ENCODE measurements at places on chromosomes 5 and 9.

- DNase-seq: peak; percentile 17
Observed at GRCh38 chr5:128826275-128826674, 139.0 kb upstream of the SLC27A6 start.

DNA sequence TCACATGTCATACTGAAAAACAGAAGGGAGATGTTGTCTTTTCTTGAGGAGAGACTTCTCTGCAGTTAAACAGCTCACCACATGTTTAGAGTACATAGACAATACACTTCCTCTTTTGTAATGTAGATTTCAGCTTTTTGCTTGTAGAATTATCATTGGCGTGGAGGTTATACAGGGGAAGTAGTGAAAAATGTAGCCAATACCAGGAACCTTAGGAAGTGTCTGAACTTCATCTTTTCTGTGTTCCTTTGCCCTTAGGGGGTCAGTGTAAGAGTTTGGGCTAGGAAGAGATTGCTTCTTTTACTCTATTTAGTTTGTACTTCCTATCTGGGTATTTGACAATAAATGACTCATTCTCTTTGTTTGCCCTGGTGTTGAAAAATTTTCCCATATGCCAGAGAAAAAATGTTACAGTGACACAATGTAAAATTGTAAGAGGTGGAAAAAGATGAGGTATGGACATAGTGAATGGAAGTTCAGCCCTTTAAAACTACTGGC is 21.0 kb upstream of the CDKN2B start:
- peak; percentile 92 for DNase-seq

DNA sequence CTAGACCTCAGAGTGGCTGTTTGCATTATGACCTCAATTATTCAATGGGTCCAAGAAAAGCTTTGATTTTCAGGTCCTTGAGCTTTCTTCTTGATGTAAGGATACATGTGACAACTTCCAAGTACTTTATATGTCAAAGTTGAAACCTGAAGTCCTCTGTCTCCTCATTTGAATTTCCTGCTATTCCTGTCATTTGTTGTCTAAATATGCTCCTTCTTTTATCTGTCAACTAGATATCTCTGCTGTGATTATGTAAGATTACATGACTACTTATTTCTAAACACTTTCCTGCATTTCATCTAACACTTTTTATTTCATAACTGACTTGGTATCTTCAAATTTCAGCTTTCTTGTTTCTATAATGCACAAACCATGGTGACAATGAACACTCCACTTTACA is 670.0 kb upstream of the FAM174A start:
- no peak for DNase-seq

- DNase-seq: no peak
Observed at GRCh38 chr5:126137891-126138280, 285.3 kb upstream of the GRAMD2B start.

DNA sequence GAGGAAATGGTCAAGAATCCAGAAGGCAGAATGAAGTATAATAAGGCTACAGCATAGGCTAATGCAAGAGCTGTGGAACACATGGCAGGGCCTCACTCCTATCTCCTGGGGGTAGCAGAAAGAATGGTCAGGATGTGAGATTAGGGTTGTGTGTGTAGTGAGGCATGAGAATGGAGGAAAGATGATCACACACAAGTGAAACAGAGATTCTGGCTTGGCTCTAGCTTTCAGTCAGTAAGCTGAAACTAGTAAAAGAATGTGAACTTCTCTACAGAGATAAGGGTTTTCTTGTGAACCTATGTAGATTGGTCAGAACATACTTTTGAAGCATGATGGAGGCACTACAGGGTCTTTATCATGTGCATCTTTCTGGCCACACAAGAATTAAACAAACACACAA is 298.8 kb downstream of the ASTN2 start:
- DNase-seq: no peak

DNA sequence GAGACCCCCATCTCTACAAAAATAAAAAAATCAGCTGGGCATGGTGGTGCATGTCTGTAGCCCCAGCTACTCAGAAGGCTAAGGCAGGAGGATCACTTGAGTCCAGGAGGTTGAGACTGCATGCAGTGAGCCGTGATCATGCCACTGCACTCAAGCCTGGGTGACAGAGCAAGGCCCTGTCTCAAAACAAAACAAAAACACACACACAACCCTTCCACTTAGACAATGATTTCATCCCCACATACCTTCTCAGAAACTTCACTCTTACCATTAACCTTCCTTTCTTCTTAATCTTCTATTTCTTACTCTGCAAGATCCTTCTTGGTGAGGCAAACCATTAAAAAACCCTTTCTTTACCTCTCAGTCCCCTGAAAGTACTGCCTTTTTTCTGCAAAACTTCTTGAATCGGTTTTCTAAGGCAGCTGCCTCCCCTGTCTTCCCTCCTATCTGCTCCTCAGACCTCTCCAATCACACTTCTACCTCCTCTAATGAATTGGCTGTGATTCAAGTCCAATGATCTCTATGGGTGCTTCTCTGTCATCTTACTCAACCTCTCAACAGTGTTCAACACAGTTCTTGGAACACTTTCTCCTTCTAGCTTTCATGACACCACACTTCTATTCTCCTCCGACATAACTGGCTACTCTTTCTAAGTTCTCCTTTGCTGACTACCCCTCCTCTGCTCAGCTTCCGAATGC is 47.3 kb downstream of the PFDN1 start:
- no peak for DNase-seq

- DNase-seq: no peak
Observed at GRCh38 chr5:144698484-144698883, 527.8 kb downstream of the KCTD16 start.

DNA sequence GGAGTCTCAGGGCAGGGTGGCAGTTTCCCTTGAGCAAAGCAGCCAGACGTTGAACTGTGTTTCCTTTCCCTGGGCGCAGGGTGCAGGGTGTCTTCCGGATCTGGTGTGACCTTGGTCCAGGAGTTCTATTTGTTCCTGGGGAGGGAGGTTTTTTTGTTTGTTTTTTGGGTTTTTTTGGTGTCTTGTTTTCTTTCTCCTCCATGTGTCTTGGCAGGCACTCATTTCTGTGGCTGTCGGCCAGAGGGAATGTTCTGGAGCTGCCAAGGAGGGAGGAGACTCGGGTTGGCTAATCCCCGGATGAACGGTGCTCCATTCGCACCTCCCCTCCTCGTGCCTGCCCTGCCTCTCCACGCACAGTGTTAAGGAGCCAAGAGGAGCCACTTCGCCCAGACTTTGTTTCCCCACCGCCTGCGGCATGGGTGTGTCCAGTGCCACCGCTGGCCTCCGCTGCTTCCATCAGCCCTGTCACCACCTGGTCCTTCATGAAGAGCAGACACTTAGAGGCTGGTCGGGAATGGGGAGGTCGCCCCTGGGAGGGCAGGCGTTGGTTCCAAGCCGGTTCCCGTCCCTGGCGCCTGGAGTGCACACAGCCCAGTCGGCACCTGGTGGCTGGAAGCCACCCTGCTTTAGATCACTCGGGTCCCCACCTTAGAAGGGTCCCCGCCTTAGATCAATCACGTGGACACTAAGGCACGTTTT is 3.5 kb upstream of the PHYHD1 start:
- peak; percentile 94 for DNase-seq

GRCh38 chr9:113631137-113631765 is 167.7 kb downstream of the RGS3 start:
- no peak for DNase-seq

- DNase-seq: no peak
Observed at GRCh38 chr5:150573867-150574817, 66.2 kb downstream of the NDST1 start.

DNA sequence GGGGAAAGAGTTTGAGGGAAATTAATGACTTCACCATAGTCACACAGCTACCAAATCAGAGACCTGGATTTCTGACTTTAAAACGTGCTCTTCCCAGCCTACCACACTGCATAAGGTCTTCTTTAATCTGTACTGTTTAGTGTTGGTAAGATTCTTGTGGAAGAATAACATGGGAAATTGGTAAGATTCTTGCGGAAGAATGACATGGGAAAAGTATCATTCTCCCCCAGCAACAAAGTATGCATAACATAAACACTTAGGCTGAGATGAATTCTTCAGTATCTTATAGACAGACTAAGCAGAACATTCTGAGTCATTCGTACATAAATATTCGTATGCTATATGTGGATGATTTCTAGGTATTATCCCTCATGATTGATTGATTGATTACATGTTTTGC is 170.4 kb downstream of the FOCAD start:
- peak; percentile 60 for DNase-seq

- no peak for DNase-seq
Observed at GRCh38 chr5:42828671-42829070, 17.0 kb upstream of the SELENOP start.

DNA sequence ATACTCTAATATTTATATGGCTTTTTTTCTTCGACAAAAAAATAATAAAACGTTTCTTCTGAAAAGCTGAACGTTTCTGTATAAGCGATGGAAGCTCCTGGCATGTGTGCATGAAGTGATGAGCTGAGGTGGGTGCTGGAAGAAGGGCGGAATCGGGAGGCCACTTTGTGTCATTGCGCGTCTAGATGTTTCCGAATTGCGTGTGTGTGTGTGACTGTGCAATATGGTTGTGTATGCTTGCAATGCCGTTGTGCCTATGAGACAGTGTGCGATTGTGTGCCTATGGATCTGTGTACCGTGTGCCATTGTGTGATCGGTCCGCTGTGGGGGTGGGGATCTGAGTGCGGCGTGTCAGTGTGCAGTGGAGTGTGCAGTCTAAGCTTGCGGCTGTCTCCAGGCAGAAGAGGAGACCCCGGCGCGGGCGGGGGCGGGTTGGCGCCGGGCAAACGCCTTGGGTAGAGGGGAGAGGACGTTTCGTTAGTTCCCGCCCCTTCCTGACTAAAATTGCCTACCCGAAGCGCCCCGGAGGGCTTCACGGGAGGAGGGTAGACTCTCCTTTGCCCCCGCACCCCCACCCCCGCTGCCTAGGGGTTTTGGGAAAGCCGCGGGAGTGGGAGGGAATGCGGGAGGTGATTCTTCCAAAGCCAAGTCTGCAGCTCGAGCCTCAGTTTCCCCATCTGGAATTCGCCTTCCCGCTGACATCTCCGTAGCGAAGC is 24.2 kb downstream of the PCDHGC5 start:
- DNase-seq: peak; percentile 51

DNA sequence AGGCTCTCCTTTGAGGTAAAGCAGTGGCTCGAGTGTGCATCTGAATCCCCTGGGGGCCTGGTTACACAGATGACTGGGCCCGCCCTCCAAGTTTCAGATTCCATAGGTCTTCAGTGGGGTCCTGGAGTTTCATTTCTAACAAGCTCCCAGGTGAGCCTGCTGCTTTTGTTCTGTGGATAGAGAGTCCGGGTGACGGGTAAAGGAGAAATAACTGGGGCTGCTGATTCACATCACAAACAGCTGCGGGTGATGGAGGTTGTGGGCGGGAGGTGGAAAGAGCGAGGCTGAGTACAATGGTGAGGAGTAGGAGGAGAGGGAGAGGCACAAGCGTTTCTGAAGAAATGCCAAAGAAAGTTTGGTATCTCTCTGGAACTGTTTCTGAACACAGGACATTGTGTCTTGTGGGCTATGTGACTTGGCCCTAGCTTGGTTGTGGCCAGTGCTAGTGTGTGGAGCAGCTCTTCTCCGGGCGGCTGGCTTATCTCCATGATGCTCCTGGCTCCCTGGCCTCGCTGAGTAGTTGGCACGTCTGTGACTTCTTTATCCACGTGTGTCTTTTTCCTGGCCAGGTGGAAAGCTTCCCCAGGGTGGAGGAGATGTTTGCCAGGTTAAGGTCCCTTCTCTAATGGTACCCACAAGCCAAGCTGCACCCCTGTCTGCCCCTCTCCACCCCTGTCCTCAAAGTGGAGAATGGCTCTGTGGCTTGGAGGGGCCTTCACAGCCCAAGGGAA is 61.7 kb downstream of the HSPA4 start:
- peak; percentile 66 for DNase-seq
